T-helper 1 cell (primary cell): ENCODE measurements at places on chromosomes 12 and 14.
A peak's percentile ranks its signal among the peaks of the same experiment; 100 is the strongest.

DNA sequence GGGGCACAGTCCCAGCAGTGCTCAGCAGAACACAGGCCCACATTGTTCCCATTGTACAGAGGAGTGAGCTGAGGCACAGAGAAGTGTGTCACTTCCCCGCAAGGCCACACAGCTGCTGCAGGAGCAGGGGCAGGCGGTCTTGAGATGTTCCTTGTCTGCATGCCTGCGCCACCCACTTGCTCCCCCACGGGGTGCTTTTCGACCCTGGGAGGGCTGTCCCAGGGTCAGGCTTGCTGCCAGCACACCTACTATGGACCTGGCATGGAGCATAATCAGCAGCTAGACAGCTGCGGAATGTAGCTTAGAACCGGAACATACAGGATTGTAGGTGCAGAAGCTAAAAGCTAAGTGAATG lies 7.8 kb upstream of the EP400 start:
- no peak for DNase-seq

GRCh38 chr14:104130974-104131651 lies 7.3 kb upstream of the KIF26A start:
- DNase-seq: no peak

DNA sequence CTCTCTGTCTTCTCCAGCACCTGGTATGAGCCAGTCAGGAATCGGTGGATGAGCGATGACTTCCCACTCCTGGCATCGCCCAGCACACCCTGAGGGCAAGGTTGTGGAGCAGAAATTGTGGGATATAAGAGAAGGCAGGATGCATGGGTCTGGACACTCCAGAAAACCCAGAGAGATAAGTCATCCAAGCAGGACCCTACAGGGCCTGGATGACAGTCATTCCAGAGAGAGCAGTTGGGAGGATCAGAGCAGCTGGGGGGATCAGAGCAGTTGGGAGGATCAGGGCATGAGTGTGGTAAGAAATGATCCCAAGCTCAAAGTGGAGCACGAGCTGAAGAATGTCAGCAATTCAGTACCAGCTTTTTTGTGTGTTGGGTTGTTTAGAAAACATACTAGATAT lies 4.0 kb downstream of the AGAP2 start:
- no peak for DNase-seq

- no peak for DNase-seq
These were observed 8.5 kb downstream of the LHX5 start for GRCh38 chr12:113462998-113463745.

DNA sequence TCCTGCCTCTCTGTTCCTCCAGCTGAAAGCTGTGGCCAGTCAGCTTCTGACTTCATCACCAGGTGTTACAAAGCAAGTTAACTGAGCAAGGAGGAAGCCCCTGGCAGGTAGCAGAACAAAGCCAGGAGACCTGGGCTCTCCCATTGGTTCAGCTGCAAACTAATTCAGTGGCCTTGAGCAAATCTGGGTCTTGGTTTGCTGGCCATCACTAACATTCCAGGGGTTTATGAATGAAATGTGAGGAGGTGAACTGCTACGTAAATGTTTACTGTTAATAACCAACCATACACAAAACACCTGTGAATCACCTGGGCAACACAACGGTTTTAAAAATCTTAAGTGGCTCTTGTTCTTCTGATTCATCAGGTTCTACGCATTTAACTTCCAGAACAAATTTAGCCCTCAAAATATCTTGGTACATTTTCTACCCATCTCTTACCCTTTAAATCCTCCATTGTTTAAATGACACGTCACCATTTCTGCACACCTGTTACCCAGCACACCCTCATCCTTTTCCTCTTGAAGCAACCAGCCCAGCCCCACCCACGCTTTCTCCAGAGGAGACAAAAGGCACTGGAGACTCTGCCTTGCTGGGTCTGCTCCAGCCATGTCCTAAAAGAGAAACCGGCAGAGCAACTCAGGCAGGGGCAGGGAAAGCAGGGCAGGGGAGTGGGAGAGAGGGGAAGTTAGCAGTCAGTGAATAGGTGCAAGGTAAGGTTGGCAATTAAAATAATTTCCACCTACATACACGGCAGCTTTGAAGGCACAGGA lies 49.3 kb upstream of the TSPAN11 start:
- DNase-seq: no peak

DNA sequence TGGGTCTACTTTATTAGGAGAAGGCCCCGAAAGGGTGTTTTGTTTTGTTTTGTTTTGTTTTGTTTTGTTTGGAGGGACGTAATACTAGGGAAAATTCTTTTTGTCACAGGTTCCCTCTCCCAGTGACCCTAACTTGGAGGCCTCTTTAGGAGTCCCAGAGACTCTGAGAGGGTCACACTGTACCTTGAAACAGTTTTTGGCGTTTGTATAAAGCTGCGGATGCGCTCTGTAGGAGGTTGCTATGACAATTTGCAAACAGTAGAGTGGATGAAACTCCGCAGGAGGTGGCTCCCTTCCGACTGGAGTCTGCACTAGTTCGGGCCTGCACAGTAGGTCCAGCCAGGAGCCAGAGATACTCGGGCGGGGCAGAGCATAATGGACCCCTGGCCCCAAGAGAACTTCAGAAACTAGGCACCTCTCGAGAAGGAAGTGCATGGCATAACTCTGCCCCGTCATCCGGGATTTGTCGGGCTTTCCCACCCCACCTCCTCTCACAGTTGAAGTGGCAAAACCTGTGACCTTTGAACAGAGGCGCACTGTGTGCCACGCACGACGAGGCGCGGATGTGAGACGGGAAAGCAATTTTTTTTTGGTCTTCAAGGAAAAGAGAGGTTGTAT lies 1.3 kb upstream of the DYRK2 start:
- DNase-seq: peak; percentile 17

GRCh38 chr12:10361084-10361483 lies 28.8 kb downstream of the KLRK1 start:
- DNase-seq: no peak

DNA sequence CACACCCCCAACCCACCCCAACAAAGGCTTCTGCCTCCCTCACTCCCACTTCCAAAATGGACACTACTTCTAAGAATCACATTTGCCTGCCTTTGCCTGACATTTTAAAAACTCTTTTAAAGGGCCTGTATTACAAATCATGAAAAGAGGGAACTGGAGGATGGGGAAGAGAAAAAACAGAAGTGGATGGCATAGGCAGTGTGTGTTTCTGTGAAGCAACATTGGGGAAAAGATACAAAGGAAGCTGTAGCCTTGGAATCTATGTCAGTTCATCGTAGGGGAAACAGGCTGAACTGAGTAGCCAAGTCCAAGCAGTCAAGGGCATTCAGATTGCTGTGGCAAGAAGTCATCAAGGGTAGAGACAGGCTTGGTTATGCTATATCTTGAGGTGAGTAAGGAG lies 273.9 kb downstream of the BTG1 start:
- DNase-seq: no peak

- DNase-seq: no peak
These were observed 42.7 kb downstream of the TMBIM6 start for GRCh38 chr12:49783917-49784676.

GRCh38 chr12:122820838-122821271 lies 14.4 kb upstream of the HIP1R start:
- DNase-seq: no peak

- DNase-seq: peak; percentile 31
These were observed 63.1 kb downstream of the ARL6IP4 start for GRCh38 chr12:123043536-123044001.

GRCh38 chr14:70317091-70317968 lies 42.2 kb downstream of the COX16 start:
- no peak for DNase-seq

- no peak for DNase-seq
These were observed 90.0 kb downstream of the GALNT9 start for GRCh38 chr12:132239392-132239791.

DNA sequence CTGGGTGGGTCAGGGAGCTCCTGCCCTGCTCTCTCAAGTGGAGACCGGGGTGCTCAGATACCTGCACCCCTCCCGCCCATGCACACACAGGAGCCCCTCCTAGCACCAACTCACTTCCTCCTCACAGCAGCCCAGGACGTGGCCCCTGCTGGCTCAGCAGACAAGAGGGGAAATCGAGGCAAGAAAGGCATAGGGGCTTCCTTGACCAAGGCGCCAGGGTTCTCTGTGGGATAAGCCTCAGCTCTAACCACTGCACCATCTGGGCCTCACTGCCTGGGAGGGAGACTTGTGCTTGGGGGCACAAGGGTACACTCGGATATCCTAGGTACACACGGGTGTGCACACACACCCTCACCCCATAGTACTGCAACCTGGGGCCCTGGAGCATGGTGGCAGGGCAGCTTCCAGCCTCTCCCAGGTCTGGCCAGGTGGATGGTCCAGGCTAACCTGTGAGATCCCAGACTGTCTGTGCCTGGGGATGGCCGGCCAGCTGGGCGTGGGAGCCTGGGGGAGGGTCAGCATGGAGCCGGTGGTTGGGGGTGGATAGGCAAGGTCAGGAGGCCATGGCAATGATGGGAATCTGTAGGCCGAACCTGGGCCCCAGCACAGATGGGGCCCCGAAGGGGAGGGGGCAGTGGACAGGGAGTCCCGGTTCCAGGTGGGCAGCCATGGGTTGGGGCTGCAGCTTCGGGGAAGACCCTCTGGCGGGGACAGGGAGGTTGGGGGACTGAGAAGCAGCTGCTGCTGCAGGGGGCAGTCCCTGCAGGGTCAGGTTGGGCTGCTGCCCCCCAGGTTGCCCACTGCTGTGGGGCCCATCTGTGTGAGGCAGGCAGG lies 312.4 kb downstream of the TMEM121 start:
- DNase-seq: no peak

- DNase-seq: no peak
These were observed 115.4 kb downstream of the ESRRB start for GRCh38 chr14:76491172-76491930.

DNA sequence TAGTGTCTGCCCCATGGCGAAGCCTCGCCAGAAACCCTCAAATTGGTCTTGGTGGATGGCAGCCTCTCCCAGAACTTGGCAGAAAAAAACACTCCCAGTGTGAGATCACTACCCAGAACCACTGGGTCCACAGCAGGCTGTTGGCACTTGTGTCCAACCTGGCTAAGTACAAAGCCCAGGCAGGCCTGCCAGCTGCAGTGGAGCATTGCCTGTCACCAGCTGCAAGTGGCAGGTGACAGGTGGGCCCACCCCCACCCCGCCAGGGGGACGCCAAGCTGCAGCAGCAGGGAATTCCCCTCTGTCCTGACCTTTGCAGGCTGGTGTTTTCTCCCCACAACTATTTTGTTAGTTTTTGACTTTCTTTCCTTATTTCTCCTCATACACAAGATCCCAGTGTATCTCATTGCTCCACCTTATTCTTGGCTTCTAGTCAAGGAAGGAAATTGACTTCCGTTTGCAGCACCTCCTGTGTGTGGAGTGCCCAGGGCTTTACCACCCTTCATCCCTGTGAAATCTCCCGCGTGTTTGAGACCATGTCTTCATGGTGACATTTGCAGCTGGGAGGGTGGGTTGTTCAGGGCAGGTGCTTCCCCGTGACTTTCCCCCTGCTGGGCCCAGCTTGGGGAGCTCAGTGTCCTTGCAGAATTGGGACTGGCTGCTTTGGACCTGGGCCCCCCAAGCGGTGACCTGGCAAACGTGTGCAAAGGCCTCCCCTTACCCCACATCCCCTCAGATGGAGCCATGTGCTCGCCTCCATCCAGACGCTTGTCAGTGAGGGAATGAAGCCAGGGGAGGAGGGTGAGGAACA lies 73.8 kb upstream of the RIN3 start:
- DNase-seq: no peak

- DNase-seq: no peak
These were observed 37.6 kb upstream of the PRB4 start for GRCh38 chr12:11347810-11348209.

DNA sequence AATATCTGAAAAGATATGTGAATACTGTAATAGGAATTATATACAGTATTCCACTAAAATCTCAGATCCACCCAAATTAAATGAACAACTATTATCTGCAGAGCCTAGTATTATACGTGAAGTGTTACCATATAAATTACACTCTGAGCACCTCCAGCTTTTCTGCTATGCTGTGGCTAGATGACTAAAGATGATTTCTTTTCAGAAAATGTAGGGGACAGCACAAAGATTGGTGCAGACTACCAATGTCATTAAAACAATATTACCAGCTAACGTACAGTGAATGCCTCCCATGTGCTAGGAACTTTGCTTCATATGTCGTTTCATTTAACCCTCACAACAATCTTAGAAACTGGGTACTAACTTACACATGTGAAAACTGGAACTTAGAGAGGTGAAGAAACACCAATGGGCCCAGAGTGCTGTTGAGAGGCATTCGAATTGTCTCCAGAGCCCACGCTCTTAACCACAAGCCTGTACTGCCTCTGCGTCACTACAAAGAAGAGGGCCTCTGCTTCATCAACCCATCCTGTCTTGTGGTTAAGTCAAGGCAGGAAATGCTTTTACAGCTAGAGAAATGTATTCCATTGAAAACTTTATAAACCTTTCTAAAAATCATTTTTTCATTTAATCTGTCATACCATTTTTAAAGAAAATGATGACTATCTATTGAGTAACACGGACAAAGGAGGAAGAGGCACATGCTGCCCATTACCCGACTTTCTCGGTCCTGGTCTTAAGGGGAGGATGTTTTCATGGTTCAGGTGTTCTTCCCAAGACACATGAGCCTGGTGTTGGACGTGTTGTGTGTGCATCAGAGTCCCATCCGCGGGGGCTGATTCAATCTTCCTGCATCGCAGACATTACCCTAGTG lies 1.3 kb downstream of the GPR65 start:
- DNase-seq: peak; percentile 52

- no peak for DNase-seq
These were observed 43.7 kb downstream of the CCDC59 start for GRCh38 chr12:82314406-82314892.

DNA sequence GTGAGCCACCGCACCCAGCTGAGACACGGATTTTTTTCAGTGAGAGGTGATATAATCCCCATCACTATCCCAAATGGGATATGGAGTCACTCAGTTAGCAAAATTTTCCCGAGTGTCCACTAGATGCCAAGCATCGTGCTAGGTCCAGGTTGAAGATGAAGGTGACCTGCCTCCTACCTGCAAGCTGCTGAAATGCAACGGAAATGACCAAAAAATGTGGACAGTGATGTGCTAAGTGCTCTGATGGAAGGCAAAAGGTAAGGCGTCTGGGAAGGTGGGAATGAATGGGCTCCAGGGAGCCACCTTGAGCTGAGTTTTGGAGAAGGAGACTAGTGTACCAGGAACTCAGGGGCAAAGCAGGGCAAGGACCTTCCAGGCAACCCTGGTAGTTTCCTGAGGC lies 64.6 kb downstream of the CALM1 start:
- no peak for DNase-seq

DNA sequence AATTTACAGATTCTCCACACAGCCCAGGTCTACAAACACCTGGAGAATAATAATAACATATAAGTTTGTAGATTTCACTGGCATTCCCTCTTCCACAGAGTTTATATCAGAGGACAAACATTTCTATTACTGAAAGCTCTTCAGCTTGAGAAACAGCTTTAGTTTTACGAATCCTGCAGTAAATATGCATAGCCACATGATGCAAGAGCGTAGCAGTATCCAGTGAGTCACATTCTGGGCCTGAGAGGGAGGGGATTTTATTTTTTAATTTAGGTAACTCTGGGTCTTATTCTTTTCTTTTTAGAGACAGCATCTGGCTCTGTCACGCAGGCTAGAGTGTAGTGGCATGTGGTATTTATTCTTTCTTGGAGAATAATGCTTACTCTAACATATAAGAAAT lies 1002.8 kb downstream of the TRHDE start:
- DNase-seq: no peak
